ENCODE measurements at places on chromosomes 4 and X. TPM values are rescaled to one million over a fixed set of nuclear protein-coding genes. Genes with fewer than 3 reads are reported as not detected.

Gene NAA10
- 159 TPM for total RNA-seq

Gene GSX2
- total RNA-seq, result 6.8 TPM

- no peak for DNase-seq
Measured at GRCh38 chr4:78610546-78611214, 59.1 kb downstream of the ANXA3 start.

- no peak for DNase-seq
Measured at GRCh38 chrX:72693477-72693876, 20.6 kb downstream of the PHKA1 start.

DNA sequence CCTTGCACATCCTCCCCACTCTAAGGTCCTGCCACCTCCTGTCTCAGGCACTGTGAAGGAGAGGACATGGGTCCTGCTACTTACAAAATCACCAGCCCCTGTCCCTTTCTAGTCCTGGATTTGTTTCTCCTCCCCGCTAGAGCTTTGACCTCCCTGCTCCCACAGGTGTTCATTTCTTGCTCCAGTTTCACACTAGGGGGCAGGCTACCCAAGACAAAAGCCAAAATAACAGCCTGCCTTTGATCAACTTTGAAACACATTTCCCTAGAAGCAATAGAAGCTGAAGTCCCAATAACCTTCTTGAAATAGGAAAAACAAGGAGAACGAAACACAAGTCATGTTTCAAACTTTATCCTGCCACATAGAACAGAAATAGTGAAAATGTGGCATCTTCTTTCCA is 164.4 kb downstream of the QDPR start:
- peak; percentile 5 for DNase-seq
